ENCODE measurements at places on chromosomes 7 and 10.

DNA sequence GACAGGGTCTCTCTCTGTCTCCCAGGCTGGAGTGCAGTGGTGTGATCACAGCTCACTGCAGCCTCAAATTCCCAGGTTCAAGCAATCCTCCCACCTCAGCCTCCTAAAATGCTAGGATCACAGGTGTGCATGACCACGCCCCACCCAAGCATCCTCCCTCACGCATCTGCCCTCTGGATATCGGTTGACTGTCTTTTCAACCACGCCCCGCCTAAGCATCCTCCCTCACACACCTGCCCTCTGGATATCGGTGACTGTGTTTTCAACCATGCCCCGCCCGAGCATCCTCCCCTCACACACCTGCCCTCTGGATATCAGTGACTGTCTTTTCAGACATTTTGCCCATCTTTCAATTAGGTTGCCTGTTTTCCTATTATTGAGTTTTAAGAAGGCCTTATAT, 140.5 kb downstream of the MAD1L1 start:
- DNase-seq: no peak

GRCh38 chr7:146136357-146136875, 19.8 kb downstream of the CNTNAP2 start:
- DNase-seq: no peak

GRCh38 chr7:18895456-18895855, 222.0 kb downstream of the TWIST1 start:
- no peak for DNase-seq

GRCh38 chr7:95593343-95593742, 3.0 kb downstream of the PDK4 start:
- no peak for DNase-seq

DNA sequence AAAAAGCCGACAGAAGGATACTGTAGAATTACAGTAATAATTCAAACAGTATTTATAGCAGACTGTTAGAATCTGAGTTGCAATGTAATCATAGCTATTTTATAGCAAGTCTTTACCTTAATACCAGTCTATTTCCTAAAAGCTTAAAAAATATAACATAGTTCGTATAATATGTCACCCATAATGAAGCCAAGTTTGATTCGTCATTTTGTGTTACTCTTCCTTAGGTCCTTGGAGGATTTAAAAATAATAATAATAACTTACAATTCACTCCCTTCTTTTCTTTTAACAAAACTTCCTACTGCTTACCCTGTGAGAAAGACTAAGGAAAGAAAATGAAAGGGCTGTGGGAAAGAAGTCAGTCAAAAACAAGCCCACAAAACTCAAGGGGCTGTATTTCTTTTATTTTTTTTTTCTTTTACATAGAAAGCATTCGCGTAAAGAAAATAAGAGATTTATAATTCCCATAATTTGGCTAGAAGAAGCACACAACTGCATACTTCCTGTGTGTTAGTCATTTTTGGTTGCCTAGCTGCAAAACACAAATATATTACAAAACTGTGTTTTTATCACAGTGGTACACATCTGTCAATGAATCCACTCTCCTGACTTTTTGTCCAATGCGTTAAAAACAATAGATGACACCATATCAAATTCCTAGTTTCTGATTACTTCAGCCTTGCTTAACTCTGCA, 187.2 kb upstream of the CELF2 start:
- no peak for DNase-seq

GRCh38 chr10:71014021-71014805, 125.8 kb upstream of the PCBD1 start:
- DNase-seq: no peak

GRCh38 chr7:131057015-131057793, 270.5 kb upstream of the MKLN1 start:
- no peak for DNase-seq

DNA sequence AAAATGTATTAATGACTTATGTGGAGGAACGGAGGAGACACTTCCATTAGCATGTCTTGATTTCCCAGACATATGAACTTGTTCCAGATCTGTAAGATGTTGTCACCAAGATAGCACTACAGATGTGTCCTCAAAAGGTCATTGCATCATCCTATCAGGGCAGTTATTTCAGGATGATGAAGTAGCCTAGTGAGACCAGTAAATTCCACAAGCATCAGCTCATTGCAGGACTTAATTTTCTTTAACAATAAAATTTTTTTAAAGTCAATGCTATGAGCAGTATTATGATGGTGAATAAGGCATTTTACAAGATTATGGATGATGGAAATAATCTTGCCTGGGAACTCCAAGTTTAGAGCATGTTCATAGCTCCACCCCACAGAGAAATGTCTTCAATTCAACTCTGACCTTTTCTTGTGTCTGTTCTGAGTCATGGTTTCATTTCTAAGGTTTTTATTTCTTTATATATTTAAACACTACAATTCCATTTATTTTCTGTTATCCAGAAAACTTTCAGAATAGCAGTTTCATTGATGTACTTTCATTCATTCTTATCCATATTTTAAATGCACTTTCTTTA, 1203.3 kb upstream of the CELF2 start:
- DNase-seq: no peak

GRCh38 chr7:105871142-105871541, 5.3 kb downstream of the ATXN7L1 start:
- DNase-seq: no peak

GRCh38 chr10:96125142-96125515, 5.0 kb upstream of the ZNF518A start:
- DNase-seq: no peak

DNA sequence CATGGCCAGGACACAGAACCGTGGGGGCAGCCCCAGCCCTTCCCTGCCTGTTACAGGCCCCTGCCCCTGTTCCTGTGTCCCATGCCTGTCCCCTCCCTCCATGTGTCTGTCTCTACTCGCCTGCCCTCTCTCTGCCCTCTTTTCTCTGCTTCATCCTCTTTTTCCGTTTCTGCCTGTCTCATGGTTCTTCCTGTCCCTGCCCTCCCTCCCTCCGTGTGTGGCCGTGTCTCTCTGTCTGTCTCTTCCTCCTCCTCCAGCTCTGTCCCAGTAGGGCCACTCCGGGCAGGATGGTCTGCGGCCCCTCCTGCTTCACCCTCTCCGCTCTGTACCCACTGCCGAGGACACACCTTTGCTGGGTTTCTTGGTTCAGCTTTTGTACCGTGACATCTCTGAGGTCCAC, 137.4 kb downstream of the FAM53B start:
- no peak for DNase-seq

DNA sequence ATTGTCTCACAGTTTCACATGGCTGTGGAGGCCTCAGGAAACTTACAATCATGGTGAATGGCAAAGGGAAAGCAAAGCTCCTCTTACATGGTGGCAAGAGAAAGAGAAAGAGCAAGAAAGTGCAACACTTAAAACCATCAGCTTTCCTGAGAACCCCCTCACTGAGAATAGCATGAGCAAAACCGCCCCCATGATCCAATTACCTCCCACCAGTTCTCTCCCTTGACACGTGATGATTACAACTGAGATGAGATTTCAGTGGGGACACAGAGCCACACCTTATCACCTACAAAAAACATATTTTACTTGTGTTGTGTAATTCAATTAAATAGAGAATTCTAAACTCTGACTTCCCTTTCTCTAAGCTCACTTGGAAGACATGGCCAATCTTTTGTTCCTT, 80.2 kb downstream of the SEMA3C start:
- DNase-seq: no peak

- no peak for DNase-seq
Measured at GRCh38 chr10:110434489-110435096, 63.1 kb upstream of the DUSP5 start.

- no peak for DNase-seq
Measured at GRCh38 chr7:30694774-30695721, 12.8 kb upstream of the CRHR2 start.

DNA sequence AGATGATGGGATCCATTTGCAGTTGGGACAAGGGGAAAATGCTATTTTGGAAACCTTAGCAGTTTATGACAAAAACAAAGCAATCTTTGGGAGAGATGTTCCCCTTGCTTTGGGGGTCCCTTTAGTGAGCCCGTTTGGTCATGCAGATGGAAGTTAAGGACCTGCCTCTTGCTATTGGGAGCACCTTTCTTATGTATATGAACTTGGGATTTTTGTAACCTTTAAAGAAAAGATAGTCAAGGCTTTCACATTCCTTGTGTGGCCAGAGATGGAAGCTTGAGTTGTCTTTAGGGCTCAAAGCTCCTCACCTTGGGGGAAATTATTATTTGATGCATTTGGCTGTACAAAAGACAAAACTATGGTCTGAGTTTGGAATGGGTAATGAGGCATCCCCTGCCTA, 179.0 kb upstream of the PLPP4 start:
- DNase-seq: no peak

DNA sequence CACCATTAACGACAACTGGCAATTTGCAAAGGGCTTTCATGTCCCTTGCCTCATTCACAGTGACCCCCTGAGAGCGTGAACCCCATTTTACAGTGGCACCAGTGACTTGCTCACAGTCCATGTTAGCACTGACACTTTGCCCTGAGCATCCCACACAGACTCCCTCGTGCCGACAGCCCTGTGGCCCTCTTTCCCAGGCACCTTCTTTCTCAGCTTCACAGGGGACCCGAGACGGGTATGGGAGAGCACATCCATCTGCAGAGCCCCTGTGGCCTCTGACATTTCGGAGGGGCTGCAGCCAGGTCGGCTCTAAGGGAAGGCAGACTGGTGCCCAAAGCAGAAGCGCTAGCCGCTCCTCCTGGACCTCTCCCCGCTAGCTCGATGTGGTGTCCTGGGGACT, 10.8 kb downstream of the LOXL4 start:
- DNase-seq: no peak

DNA sequence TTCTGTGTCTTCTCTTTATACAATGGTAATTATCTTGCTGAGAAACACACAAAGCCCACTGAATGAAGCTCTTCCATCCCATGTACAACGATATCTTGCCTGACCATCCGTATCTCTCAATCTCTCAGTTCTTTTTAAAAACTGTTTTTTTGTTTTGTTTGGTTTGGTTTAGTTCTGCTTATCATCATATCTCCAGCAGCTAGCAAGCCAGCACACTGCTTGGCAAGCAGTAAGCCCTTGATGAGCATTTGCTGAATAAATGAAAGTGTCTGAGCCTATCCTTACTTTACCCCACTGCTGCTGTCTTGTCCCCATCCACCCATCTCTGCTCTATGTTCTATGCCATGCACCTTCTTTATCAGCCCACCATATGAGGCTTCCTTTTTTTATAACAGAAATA, 34.2 kb downstream of the ITGB1 start:
- no peak for DNase-seq

DNA sequence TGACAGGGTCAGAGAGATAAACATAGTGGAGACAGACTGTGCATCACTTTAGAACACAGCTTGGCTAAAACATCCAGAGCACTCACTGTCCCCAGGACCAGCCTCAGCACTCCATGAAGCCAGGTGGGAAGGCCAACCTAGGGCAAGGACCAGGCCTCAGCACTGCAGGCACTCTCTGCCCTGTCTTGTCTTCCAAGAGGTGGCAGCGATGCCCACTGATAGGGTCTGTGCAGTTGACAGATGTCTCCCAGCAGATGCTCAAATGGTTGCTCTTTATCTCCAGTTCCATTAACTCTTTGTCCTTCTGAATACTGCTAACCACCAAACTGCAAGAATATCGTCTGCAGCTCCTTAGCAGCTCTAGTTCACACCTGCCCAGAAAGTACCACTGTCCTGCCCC, 9.1 kb downstream of the DDX56 start:
- DNase-seq: no peak

DNA sequence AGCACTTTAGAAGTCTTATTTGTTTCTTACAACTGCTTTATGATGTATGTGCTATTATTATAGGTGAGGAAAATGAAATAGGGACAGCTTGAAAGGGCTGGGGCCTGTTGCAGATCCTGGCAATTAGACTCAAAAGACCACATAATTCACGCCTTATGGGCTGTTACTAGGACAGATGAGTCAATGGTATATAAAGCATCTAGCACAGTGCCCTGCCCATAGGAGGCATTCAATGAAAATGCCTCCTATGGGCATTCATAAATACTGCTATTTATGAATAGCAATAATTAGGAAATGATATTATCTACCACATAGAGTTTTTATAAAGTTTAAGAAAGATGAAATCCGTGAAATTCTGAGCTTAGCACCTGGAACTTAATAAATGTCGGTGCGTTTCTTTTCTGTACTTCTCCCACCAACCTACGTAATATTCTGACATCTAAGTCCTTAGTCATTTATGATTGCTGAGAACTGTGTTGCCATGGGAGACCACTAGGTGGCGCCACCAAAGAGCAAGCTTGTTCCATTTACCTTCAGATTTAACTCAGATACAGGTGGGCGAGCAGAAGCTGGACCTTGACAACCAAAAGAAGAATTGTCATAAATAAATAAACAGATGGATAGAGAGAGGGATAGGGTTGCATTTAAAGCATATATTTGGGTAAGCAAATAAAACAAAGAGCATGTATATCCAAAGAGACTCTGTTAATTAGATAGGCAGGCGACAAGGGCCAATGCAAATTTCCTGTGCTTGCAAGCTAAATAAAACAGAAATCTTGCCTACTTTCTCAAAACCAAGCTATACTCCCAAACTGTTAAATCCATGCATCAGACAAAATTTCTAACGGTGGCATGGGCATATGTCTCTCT, 699.9 kb downstream of the INHBA start:
- DNase-seq: peak; percentile 33

- no peak for DNase-seq
Measured at GRCh38 chr10:124068929-124069328, 24.5 kb downstream of the CHST15 start.

DNA sequence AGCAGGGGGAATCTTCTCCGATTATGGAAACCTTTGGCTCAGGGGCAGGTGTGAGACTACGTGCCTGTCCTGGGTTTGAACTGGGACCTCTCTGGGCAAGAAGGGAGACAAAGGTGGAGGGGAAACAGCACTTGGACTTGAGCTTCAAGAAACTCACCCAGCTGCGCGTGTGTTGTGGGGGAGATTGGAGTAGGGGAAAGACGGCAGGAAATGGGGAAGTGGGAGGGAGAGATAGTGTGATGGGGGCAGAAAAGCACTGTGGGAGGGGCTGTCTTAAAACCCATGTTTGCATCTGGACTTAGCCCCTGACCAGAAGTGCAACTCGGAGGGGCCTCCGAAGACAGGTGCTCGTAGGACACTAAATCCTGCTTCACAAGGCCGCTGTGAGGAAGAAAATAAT, 107.0 kb downstream of the HIP1 start:
- no peak for DNase-seq

GRCh38 chr7:78232806-78233205, 434.2 kb downstream of the PHTF2 start:
- no peak for DNase-seq

GRCh38 chr10:43204042-43204942, 62.6 kb downstream of the RASGEF1A start:
- no peak for DNase-seq

DNA sequence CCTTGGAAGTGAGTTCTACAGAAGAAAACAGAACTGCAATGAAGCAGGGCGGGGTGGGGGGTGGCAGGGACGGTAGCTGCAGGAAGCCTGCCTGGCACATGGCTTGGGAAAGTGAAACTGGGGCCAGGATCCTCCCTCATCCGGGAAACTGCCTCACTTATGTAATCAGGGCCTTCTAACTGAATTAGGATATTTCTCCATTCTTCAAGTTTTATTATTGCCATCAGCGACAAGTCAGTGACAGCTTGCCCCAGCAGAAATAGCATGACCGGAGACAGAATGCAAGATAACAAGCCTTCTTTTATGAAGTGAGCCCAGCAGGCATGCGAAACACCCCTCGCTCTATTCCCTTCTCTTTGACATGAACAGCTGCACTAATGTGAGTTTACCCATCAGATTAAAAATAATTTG, 77.5 kb upstream of the CACUL1 start:
- no peak for DNase-seq

GRCh38 chr10:27225011-27225590, 15.5 kb downstream of the ACBD5 start:
- no peak for DNase-seq
